Stimulated activated CD8-positive, alpha-beta memory T cell treated with anti-CD3 and anti-CD28 coated beads, Interleukin-12 subunit alpha, Interleukin-12 subunit beta, amount 100 ng/mL, for 1 hour (primary cell): ENCODE measurements at places on chromosomes 4 and X.

DNA sequence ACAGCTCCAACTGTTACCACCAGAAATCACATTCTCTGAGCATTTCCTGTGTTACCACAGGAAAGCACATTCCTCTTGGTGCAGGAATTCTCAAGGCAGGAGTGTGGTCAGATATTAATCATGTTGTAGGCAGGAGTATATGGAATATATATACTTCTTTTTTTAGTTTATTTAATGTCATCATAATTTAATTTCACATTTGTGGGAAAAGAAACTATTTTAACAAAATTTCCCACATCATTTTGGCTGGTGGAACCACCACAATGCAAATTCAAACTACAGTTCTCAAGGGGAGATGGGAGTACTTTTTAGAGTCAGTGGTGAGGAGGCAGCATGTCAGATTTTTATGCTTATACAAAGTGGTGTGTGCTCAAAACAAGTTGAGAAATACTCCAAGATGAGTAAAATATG lies 139.0 kb downstream of the ATP10D start:
- DNase-seq = no peak

DNA sequence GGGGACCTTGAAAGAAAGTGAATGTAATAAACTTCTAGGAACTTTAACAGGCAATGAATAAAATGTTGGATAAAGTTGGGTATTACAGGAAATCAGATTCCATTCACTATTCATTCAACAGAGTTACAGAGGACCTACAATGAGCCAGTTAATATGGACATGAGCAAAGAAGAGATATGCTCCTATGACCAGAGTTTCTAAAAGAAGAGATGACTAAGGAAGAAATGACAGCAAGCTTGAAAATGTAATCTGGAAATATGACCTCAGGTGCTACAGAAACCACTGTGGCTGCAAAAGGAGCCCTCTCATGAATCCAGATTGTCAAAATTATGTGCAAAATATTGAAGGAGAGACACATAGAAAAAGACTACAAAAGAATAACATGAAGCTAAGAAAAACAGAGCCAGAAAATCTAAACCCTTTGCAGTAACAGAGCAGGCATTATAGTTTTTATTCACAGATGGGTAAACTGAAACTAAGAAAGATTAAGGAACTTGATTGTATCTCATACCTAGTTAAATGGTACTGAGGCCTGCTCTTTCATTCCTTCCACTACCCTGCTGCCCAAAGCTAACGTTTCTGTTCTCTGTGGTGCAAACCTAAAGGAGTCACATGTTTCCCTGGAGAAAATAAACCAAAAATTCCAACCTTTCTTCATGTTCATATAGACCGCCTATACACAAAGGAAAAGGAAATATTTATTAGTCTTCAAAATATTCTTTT lies 378.3 kb downstream of the GBA3 start:
- DNase-seq = no peak

- no peak for DNase-seq
These were observed 444.2 kb downstream of the GRIA2 start for GRCh38 chr4:157664726-157665125.

GRCh38 chr4:187469627-187470026 lies 525.9 kb upstream of the ZFP42 start:
- no peak for DNase-seq

DNA sequence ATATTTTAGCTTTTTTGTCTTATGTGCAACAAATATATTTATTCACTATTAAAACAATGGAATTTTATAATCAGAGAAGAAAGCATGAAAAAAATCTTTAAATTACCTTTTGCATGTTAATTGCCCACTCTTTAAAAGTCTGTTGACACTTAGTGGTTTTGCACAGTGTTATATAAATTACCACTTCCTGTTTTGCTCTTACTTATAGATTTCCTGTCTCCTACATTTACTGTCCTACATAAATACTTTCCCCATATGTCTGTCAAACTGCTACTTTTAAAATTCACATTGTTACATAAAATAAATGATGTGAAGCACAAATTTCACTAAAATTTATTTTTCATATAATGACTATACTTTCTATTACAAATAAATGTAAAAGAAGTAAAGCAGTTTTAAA lies 161.1 kb upstream of the NDST4 start:
- no peak for DNase-seq

GRCh38 chr4:124593494-124593893 lies 119.0 kb downstream of the ANKRD50 start:
- DNase-seq = no peak

GRCh38 chr4:53499791-53500190 lies 91.5 kb downstream of the LNX1 start:
- DNase-seq = no peak

- DNase-seq = no peak
These were observed 170.0 kb upstream of the PPARGC1A start for GRCh38 chr4:24059839-24060238.

GRCh38 chr4:24922416-24922815 lies 9.6 kb upstream of the CCDC149 start:
- no peak for DNase-seq

DNA sequence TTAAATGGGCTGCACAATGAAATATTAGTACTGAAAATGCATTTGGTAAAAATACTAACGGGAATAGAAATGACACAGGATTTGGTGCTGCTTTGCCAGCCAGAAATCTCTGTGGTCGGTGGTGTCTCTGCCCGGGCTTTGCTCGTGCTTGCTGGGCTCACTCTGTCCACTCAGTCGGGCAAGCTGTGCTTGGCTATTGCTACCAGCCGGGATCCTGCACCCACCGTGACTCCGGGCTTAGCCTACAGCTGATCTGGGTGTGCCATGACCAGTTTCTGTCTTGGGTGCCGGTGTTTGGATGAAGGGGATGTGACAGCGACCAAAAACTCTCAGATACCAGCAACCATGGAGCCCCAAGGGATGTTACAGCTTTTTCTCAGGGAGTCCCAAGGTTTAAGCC lies 487.7 kb downstream of the TECRL start:
- no peak for DNase-seq

DNA sequence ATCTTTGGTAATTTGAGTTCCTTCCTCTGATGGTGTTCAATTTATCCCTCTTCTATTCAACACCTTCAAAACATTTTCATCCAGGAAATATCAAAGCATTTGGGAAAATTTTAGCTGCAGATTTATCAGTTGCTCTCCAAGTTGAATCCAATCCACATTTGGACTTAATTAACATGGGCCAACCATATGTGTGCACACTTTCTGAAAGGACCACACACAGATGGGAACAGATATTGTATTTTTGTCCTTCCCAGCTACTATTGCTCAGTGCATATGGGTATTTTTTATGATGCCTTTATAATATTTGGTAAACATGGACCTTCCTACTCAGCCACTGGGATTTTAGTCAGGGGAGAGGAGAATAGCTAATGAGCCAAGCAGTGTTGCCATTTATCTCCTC lies 65.2 kb downstream of the GLRA2 start:
- no peak for DNase-seq

DNA sequence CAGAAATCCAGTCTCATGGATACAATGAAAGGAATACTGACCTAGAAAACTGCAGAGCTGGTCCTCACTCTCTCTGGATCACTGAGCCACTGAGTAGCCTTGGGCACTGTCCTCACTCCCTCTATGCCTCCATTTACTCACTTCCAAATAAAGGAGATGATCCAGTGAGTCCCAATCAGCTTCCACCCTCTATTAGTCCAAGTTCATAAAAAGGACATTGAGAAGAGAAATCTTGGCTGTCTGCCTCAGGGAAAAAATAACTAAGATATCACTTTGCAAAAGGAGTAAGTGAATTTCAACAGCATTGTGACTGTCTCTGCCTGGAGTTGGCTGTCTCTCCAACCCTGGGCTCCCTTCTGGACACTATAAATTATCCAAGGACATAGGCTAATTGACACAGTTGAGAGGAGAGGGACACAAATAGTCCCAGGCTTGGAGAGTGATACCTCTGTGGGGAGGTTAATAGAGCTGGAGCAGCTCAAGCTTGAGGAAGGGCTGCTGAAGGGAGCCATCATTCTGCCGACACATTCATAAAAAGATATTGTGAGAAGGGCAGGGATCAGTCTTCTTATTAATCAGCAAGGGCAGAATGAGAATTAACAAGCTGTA lies 572.3 kb downstream of the RAB28 start:
- no peak for DNase-seq

GRCh38 chr4:15233626-15234025 lies 194.2 kb upstream of the C1QTNF7 start:
- DNase-seq = no peak

DNA sequence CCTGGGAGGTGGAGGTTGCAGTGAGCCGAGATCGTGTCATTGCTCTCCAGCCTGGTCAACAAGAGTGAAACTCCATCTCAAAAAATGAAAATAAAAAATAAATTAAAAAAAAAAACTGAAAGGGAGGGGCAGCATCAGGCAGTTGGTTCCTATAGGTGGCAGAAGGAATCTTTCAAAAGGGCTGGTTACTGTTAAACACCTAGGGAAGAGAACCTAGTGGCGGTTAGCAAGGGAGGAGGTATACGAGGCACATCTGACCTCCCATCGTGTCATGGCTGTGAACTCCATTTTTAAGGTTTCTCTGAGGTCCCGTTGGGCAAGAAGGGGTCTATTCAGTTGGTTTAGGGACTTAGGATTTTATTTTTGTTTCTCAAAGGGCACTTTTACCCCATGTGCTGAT lies 150.1 kb downstream of the SLC7A11 start:
- DNase-seq = no peak

DNA sequence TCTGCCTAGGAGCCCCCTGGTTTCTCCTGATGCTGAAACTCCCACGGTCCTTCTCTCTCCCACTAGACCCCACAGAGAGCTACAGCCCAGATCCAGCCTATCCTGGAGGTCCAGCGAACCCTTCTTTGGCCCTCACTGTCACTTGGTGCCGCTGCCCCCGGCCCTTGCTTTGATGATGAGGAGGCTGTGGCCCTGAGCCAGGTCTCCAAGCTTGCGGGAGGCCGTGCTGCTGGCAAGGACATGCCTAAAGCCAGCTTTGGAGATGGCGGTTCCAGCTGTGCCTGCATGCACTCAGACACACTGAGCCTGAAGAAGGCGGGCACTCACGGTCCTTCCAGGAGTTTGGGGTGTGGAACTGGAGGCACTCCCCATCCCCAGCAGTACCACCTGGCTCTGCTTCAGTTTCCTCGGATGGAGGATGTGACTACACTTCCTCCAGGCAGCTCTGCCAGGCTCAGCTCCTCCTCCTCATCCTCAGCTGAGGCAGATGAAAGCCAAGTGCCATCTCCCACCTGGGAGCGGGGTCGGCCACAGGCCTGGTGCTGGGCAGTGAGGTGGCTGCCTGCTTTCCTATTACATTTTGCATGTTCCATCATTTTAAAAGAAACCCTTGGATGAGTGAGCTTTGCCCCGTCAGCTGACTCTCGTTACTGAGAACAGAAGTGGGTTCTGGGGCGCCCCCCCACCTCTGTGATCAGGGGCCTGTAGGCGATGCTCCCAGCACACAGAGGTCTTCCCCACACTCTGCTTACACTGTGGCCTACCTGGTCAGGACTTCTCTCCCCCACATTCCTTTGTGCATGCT lies 9.0 kb downstream of the TNIP2 start:
- DNase-seq = no peak
